NCI-H69 (cell line): ENCODE measurements at places on chromosomes 2 and 18.

DNA sequence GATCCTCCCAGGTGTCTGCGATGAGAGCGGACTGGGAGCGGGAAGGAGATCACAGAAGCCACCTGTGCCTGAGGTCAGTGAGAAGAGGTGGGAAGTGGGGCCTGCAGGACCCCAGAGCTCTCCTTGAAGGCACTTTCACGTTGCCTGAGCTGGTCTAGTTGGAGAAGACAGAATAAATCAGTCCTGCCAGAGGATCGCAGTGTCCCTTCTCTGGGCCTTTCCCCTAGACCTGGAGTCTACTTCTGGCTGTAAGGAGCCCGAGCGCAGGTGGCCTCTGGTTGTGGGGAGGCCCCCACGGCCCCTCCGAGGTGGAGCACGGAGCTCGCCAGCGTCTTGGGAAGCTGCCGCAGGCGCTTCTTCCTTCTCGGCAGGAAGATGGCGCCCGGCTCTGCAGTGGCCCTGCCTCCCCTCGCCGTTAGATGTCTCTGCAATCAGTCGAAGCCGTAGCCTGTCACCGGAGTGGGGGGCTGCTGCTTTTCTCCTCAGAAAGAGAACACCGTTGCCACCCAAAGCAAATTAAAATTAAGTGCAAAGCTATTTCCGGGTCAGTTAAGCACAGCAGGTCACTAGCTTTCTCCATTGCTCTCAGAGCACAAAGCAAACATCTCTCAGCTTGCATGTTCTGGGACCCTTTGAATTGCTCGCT is 212.0 kb upstream of the MYT1L start:
- peak; percentile 96 for DNase-seq

GRCh38 chr2:37555457-37555856 is 116.0 kb downstream of the CDC42EP3 start:
- DNase-seq = no peak

DNA sequence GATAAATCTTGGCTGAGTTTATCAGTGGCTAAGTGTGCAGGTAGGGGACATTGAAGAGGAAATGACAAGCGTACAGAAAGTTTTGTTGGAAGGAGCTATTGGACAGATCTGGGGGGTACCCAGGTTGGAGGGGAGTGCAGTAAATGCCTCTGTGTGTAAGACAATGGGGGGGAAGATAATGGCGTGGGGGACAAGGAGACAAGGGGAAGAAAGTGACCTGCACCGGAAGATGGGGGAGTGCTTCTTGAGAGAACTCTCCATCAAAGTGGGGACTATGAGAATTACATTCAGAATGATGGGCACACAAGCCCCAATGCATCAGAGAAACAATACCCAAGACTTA is 190.0 kb downstream of the ALPK2 start:
- DNase-seq = no peak

- peak; percentile 4 for DNase-seq
Observed at GRCh38 chr2:154537843-154538450, 160.5 kb upstream of the KCNJ3 start.

GRCh38 chr2:152166633-152167032 is 8.9 kb downstream of the STAM2 start:
- DNase-seq = no peak

DNA sequence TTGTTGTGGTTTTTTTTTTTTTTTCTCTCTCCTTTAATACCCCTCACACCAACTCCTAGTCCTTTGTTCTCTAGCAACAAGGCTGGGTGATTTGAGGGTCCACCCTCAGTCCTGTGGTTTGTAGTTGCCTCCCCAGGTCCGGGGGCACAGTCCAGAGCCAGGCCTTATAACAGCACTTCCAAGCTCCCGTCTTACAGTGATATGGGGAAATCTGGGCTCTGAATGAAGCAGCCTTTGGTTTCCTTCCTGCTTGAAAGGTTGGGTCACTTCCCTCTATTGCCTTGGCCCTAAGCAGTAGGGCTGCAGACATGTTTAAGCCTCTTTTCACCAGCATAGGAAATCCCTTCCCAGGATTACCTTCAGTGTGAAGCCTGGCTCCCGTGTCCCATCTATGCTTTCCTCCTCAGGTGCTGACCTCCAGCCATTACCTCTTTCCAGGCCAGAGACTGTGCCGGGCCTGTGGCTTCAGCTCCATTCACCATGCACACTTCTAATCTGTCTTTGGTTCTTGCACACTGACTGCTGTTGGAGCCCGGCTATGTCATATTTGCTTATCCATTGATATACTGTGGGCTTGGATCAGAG is 21.2 kb upstream of the NTSR2 start:
- no peak for DNase-seq

- no peak for DNase-seq
Observed at GRCh38 chr2:189096769-189097447, 82.7 kb downstream of the COL5A2 start.

GRCh38 chr18:55550471-55550870 is 37.5 kb downstream of the TCF4 start:
- DNase-seq = no peak

DNA sequence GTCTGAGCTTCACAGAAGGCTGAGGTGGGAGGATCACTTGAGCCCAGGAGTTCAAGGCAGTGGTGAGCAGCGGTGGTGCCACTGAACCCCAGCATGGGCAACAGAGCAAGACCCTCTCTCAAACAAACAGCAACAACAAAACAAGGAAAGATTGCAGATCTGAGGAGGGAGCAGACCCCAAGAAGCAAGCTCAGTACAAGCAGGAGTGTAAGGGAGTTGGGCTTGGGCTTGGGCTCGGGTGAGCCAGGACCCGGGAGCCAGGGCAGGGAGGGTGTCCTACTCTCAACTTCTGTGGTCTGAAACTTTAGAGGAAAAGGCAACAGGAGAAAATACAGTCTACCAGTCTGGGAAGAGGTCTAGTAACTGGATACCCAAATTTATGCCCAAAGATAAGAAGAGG is 92.0 kb upstream of the RAB12 start:
- no peak for DNase-seq
